ENCODE measurements at places on chromosomes 12 and 14.

DNA sequence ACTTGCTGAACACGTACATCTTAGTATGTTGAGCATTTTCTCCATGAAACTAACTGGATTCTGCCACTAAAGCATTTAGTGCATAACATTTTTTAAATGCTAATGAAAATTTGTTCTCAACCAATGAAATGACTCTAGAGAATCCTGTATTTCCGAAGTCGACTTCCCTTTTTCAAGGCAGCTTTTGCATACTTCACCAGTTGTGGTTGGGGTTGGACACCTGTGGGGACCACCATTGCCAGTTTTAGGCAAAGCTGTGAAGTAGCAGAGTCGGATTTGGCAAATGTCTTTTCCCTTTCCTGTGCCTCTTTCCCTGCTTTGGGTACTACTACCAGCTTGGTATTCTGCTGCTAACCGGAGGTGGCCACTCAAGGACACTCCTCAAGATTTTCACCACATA, 349.2 kb downstream of the BCAT1 start:
- DNase-seq: no peak

GRCh38 chr14:33589334-33589733, 361.5 kb downstream of the EGLN3 start:
- DNase-seq: no peak

DNA sequence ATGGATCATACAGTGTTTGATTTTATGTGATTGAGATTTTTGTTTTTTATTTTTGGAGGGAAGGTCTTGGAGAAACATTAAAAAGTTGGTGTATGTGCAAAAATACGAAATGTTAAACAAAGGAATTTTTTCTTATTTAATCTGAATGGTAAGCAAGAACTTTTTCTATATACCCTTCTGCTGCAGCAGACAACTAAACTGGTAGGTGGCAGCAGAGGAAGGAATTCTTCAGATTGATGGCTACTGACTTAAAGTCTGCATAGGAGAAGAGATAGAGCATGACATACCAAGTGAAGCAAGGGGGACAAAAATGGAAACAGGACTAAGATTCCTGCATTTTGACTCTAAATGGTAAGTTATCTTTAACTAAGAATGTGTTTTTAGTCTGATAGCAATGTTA, 42.0 kb upstream of the A2ML1 start:
- DNase-seq: no peak

DNA sequence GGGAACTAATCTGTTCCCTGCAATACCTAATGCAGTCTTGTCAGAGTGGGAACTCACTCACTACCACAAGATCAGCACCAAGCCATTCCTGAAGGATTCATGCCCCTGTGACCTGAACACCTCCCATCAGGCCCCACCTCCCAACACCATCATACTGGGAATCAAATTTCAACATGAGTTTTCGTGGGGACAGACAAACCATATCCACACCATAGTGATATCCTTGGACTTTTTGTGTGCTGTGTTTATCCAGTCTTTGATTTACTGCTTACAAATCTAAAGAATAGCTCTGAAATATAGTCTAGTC, 243.5 kb downstream of the FBXL14 start:
- no peak for DNase-seq

DNA sequence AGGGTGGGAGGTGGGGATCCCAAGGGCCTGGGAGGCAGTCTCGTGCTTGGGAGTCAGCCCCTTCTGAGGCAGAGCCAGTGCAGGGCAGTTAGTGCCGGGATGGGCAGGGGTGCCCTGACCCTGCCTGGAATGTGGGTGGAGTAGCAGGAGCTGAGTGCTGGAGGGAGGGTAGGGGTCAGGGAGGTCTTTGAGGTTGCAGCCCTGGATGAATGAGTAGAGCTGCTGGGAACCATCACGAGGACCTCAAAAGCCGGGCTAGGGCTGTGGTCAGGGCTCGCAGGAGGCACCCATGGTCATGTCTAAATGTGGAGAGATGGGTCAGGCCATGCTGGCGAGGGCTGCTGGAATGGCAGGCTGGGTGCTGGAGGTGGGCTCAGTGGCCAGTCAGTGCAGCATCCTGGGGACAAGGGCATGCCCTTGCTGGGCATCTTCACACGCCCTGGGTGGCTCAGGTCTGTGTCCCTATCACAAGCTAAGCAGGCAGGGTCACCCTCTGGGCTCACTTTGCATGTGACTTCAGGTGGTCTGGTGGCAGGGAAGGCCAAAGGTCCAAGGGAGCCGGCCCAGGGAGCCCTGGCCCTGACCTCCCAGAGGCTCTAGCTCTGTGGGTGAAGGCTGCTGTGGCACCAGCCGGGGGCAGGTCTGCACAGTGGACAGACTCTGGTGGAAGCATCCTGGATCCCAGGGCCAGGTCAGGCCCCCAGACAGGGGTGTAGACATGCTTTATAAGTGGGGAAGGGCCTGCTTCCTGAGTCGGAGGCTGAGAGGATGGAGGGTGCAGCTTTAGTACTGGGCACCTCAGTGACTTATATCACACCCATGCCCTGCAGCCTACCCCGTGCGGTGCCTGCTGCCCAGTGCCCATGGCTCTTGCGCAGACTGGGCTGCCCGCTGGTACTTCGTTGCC, 24.5 kb downstream of the PAPLN start:
- no peak for DNase-seq

GRCh38 chr14:54794796-54795195, 107.8 kb downstream of the GCH1 start:
- no peak for DNase-seq

DNA sequence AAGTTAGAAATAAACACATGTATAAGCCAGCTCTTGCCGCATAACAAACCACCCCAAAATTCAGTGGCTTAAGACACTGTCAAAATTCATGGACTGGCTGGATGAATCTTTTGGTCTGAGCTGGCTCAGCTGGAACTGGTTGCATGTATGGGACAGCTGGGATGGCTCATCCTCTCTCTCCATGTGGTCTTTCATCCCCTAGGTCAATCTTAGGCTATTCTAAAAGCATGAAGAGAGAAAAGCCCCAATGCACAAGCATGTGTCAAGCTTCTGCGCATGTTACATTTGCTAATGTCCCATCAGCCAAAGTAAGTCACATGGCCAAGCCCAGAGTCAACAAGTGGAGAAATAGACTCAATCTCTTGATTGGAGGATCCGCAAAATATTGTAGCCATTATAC, 71.0 kb downstream of the DRAM1 start:
- DNase-seq: no peak

- DNase-seq: no peak
Measured at GRCh38 chr12:132450418-132451171, 39.4 kb upstream of the FBRSL1 start.

DNA sequence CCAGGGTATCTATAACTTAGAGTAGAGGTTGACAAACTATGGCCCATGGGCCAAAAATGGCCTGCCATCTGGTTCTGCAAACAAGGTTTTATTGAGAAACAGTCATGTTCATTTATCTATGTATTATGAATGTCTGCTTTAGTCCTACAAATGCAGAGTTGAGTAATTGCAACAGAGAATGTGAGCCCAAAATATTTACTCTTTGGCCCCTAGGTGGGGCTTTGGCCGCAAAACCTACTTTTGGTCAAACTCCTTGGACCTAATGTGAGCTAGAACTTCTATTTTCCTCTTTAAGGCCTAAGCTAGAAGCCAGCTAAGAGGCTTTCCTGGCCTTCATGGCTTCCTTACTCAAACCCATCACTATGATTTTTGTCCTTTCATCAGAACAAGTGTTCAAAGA, 379.1 kb downstream of the NELL2 start:
- DNase-seq: no peak

DNA sequence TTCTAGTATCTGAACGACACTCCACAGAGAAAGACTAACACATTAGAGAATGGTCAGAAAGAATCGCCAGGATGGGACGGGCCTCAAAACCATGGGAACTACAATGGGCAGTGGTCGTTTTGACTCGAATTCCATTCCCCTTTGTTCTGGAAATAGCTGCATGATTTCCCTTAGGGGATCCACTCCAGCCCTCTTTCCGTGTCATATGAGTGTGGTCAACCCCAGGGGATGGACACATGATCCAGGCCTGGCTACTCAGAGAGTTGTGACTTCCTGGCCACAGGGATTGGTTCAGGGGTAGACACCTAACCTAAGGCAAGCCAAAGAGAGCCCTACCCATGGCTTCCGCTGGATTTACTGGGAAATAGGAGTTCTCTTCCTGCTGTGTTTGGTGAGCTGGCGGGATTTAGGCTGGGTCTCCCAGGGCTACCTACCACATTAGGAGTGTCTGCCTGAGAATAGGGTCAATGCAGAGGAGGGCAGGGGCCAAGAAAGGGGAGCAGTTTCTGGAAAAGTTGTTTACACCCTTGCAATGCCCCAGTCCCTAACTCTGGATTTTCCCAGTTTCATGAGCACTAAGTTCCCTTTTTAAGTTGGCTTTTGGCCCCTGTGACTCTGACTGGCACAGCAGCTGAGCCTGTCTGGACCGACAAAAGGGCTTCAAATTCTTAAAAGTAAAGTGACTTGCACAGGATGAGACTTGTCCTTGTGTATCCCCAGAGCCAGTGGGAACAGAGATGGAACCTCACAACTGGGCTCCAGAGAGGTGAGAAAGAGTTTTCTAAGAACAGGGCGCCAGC, 28.1 kb upstream of the GPATCH2L start:
- no peak for DNase-seq

DNA sequence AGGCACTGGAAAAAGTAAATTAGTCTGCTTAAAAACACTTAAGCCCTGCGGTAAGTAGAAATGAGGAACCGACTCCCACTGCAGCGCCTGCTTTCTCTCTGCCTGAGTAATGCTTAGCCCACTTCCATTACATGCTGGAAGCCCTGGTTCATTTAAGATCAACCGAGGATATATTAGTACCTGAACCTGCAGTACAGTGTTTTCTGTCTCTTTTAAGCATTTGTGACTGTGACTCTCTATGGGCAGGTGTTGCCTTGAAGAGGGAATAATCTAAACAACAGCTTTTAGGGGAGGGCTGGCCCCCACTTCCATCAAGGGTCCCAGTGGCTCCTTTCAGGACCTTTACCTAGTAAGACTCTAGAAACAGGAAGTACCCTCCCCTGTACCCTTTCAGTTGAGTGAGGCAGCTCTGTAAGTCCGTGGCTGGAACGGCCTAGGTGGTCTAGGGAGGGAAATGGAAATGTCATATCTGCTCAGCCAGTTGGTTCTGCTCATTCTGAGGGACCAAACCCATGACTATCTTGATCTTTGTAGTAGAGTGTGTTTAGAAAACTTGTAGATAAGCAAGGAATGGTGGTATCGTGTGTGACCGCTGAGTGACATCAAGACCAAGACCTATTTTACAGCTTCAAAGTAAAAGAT, 56.2 kb downstream of the FNTB start:
- DNase-seq: no peak

GRCh38 chr14:99615497-99616157, 11.6 kb upstream of the CCDC85C start:
- DNase-seq: no peak

- no peak for DNase-seq
Measured at GRCh38 chr14:78897443-78897842, 727.3 kb downstream of the NRXN3 start.

GRCh38 chr14:76311079-76311758, 64.7 kb upstream of the ESRRB start:
- no peak for DNase-seq

GRCh38 chr14:104322531-104323366, 184.4 kb downstream of the KIF26A start:
- DNase-seq: no peak

DNA sequence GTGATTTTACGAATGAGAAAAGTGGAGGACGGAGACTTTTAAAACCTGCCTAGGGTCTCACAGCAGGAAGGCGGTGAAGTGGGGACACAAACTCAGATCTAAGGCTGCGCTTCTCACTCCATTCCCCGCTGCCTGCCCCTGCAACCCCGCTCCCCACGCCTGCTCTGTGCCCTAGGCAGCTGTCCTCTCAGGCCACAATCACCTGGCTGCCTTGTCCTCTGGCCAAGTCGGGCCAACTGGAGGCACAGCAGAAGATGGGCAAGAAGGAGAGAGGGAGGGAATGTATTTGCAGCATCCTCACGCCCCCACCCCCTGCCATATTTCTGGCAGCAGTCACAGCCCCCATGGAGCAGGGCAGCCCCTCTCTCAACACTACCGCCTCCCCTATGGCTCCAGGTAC, 94.9 kb downstream of the CHGA start:
- DNase-seq: no peak

DNA sequence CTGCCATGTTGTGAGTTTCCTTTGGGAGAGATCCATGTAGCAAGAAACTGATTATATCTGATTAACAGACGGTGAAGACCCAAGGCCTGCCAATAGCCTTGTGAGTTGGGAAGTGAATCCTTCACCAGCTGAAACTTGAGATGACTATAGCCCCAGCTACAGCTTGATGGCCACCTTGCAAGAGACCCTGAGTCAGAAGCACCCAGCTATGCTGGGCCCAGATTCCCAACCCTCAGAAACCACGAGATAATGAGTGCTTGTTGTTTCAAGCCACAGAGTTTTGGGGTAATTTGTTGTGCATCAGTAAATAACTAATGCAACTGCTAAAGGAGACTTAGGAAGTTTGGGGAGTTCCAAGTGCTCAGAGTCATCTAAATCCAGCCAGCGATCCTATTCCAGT, 80.3 kb downstream of the AVPR1A start:
- no peak for DNase-seq

DNA sequence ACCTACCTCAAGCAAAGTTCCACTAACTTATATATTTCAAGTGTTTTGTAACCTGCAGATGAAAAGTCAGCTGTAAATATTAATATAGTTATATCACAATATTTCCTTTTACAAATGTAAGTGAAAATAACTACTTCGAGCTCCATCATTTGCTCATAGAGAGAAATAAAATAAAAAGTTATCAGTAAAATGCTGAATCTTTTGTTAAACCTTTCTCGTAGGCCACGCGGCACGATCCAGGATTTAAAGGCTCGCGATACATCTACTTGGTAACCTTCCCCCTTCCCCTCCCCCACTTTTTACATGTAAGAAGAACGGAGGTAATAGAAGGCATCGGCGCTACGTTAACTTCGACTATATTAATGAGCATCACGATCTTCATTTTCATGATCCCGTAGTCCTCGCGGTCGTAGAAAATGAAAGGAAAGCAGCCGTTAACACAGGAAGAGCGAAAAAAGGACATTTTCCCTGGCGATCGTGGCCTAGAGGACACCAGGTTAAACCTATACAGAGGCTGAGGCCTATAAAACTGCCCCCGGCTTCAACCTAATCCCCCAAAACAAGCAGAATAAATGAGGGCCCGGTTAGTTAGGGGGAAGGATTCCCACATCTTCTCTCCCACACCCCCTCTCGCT, 508 bp downstream of the HNRNPC start:
- no peak for DNase-seq

- no peak for DNase-seq
Measured at GRCh38 chr12:53538209-53538689, 31.0 kb upstream of the NPFF start.

- no peak for DNase-seq
Measured at GRCh38 chr12:89507015-89507824, 17.4 kb downstream of the GALNT4 start.

DNA sequence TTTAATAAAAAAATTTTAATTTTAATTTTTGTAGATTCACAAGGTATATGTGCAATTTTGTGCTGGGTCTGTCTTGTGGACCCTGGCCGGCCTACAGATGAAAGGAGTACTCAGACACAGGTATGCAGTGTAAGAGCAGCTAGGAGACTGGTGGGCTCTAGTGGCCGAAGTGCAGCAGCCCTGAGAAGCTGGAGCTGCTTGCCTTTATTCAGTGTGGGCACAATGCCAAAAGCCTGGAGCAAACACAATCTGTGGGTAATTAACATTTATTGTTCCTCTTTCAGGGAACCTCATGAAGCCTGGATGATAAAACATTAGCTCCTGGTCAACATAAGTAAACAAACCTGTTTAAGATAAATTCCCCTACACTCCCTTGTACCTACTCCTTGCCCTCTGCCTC, 135.7 kb upstream of the SEL1L start:
- DNase-seq: no peak

GRCh38 chr14:102485693-102486512, 23.7 kb downstream of the ANKRD9 start:
- no peak for DNase-seq
